ENCODE measurements at places on chromosomes 6 and 20. TPM values are rescaled to one million over a fixed set of nuclear protein-coding genes. Genes with fewer than 3 reads are reported as not detected.

LY6G6C gene
- not detected for total RNA-seq

GRM1 gene
- 4.6 TPM for total RNA-seq

KCNG1 gene
- total RNA-seq, result 0.15 TPM

XKR7 gene
- total RNA-seq, result not detected

FAM50B gene
- 25.6 TPM for total RNA-seq

SLCO4A1 gene
- 2.8 TPM for total RNA-seq

GJA1 gene
- 295 TPM for total RNA-seq

DNA sequence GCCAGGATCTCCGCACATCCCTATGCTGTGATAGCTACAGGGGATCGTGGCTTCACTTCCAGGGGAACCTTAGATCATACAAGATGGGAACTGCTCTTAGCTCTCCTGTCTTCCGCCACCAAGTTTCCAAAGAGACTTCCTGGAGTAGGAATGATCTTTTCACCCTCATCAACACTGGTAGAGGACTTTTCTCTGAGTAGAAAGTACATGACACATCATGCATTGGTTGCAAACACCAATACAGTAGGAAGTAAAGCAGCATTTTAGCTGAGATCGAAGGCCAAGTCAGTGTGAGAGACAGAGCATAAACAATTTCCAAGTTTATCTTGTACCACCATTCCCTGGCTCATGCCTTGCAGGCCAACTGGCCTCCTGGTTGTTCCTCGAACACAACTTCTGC lies 113.1 kb upstream of the NEDD9 start:
- DNase-seq, result no peak

DNA sequence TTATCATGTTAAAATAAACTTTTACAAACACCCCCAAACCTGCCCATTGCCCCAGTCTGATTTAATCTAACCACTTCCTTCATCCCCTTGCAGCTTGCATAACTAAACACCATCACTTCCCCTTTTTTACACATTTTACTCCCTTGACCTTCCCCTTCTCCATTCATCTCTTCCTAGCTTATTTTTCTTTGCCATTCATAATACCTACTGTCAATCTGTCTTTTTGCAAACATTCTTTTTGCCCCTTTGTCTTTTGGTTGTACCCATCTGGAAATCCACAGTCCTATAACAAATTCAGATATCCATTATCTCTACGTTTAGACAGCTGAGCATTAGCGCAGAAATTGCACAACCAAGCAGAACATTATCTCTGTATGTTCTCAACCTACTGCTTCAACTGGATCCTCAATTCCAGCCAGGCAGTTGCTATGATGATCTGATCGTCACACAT lies 51.2 kb downstream of the C6orf52 start:
- DNase-seq, result no peak

DNA sequence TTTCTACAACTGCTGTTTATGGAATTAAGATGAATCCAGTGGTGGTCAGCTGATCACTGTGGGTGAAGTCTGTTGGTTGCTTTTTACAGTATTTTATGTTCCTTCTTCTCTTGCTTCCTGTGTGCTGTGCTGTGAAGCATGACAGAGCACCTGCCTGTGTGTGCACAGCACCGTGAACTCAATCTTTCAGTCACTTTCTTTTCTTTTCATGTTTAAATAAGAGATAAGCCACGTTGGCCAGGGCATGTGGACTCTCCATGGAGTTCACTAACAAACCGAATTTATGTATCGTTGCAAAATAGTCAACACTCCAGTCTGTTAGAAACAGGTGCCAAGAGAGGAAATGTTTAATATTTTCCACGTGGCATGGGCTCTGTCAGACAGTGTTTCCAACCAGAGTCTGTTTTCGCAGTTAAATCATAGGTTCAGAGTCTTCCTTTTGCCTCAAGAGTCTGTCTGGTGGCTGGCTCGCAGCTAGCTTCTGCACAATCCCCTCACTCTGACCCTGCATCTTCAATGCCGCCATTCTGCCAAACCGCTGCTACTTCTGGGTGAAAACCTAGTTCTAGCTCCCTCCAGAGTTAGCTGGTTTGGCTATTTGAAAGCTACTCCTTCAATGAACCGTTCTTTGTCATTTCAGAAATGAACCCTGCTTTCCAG lies 73.2 kb downstream of the QRSL1 start:
- no peak for DNase-seq

DNA sequence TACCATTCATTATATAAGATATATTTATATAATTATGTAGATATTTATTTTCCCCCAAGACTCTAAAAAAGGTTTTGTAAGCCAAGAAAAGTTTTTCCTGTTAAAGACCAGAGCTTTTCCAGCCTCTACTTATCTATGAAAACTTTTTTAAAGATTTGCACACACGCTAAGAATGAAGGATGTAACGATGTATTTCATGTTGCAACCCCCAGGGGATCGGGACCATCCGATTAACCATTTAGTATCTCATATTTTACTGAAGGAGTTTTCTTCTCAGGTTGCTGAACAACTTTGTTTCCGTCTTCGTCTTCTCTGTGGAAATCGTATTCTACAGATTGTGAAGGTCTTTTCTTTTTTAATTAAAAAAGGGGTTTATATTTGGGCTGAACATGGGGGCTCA lies 70.0 kb upstream of the SASH1 start:
- no peak for DNase-seq

All from heart right ventricle (tissue), 16 donors.